ENCODE measurements at places on chromosomes 4 and X. TPM values are rescaled to one million over a fixed set of nuclear protein-coding genes. Genes with fewer than 3 reads are reported as not detected.

GATA1 gene
- polyA plus RNA-seq = not detected

MAGEB10 gene
- not detected for polyA plus RNA-seq

DGKK gene
- not detected for polyA plus RNA-seq

GPR119 gene
- polyA plus RNA-seq = not detected

SSX2 gene
- not detected for polyA plus RNA-seq

SULT1B1 gene
- not detected for polyA plus RNA-seq

ZMAT1 gene
- 10.4 TPM for polyA plus RNA-seq

G6PD gene
- polyA plus RNA-seq = 4.3 TPM

ARFIP1 gene
- polyA plus RNA-seq = 21.4 TPM

VEGFC gene
- polyA plus RNA-seq = not detected

MSANTD1 gene
- polyA plus RNA-seq = 0.12 TPM

DCTD gene
- polyA plus RNA-seq = 141 TPM

WNK3 gene
- 0.34 TPM for polyA plus RNA-seq

TCP11X2 gene
- polyA plus RNA-seq = not detected

CCNI gene
- polyA plus RNA-seq = 424 TPM

MAGEC1 gene
- not detected for polyA plus RNA-seq

DGAT2L6 gene
- polyA plus RNA-seq = not detected

CCNQ gene
- polyA plus RNA-seq = 63.5 TPM

SLC26A1 gene
- polyA plus RNA-seq = 0.22 TPM

SPANXN4 gene
- not detected for polyA plus RNA-seq

ZCCHC13 gene
- polyA plus RNA-seq = not detected

Measured in naive B cell (primary cell).